ENCODE measurements at places on chromosomes 5 and 9.

DNA sequence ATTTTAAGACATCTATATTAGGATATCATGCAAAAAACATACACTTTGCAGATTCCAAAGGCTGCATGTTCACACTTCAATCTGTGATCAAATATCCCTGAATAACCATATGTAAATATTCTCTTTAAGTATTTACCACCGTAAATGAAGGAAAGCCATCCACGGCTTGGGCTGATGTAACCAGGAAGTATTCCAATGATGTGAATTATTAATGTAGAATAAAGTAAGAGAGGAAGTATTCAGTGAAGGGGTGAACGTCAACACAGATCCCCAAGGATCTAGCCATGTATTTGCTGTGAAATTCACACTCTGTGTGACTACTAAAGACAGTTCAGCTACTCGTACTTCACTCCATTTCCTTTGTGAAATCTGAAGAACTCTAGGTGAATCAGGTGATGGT lies 75.2 kb downstream of the CDH6 start:
- DNase-seq: no peak

DNA sequence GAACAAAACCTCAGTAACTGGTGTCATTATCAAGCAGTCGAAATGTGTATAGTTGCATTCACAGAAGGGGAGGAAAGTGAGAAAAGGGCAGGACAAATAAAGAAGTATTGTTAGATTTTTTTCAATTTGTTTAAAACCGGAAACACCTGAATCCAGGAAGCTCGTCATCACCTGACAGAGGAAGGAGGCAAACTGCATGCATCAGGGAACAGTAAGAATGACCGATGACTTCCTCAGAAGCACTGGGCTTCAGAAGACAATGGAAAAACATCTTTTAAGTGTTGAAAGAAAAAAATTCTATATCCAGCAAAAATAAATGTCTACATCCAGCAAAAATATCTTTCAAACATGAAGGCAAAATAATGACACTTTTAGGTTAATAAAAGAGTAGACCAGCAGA lies 29.5 kb downstream of the PLEKHG4B start:
- DNase-seq: no peak

- DNase-seq: no peak
Measured at GRCh38 chr5:157150995-157151394, 8.3 kb upstream of the MED7 start.

- no peak for DNase-seq
Measured at GRCh38 chr5:44860267-44860666, 51.5 kb downstream of the MRPS30 start.

GRCh38 chr5:179319741-179320281 lies 25.4 kb downstream of the ADAMTS2 start:
- DNase-seq: no peak

DNA sequence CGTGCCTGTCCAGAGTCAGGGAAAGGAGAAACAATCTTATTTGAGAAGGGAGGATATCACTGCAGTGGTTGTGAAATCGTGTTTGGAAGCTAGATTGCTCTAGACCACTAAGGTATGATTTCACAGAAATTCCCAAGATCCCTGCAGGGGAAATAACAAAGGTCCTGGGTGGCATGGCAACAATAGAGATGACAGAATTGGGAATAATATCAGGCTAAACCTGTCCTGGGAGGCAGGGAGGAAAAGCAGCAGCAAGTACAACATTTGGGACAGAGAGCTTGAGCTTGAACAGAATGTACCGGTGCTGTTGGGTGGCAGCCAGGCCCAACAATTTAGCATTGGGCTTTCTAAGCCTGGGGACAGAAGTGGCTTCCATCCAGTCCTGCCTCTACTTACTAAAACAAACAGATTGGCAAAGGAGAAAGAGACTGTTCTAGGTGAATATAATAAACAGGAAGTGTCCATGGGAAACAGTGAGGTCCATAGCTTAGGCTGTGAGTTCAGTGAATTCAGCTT lies 17.0 kb upstream of the ARHGAP26 start:
- no peak for DNase-seq

- no peak for DNase-seq
Measured at GRCh38 chr5:17444496-17444895, 53.5 kb upstream of the TAF11L2 start.

DNA sequence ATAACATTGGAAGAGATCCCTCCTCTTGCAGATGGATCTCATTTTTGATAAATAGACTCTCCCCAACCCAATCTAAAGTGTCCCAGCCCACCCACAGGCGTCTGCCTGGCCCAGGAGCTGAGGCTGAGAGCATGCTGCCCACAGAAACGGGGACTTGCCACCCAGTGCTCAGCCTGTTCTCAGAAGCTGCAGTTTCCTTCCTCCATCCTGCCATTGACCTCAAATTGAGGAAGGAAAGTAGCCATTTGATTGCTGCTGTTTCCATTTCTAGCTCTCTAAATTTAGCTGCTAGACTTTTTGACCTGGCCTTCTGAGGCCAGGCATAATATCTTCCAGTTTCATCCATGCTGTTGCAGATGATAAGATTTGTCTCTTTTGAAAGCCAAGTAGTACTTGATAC lies 31.1 kb upstream of the FRMD3 start:
- DNase-seq: no peak

DNA sequence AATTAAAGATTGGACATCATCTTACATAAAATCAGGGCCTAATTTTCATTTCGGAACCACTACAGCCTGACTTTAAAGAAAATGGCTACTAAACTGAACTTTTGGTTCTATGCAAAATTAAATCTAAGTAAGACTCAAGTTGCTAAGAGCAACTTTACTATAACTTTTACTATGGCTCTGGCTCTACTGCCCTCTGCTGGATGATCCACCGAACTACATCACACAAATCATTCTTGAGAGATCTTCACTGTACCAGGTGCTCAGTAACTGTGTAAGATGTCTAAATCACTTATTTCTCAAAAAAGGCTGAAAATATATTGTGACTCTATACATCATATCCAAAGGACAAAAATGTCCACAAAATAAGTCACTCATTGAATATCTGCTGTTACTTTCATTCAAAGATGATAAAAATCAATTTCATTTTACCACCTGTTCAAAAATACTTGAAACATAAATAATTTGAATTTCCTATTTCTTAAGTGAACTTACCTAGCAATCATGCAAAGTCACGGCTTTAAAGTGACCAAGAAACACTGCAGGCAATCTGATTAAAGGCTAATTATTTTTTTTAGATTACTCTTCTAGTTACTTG lies 13.5 kb downstream of the MOCS2 start:
- DNase-seq: peak; percentile 74

DNA sequence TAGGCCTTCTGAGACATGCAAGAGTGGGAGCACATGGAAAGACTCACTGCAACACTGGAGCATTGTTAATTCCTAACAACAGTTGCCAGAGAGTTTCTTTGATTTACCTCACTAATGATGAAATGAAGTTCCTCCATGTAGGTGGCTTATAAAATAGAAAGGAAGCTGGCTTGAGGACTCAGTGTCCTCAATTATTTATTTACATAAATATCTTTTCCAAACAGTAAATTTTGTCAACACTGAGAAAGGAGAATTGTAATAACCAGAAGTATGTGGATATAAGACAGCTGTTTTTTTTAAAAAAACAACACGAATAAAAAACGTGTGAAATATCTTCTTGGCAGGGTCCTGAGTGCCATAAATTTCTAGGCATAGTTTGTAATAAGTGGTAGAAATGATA lies 9.1 kb upstream of the SLC27A6 start:
- no peak for DNase-seq

GRCh38 chr5:79025054-79025472 lies 40.0 kb upstream of the ARSB start:
- DNase-seq: peak; percentile 61

DNA sequence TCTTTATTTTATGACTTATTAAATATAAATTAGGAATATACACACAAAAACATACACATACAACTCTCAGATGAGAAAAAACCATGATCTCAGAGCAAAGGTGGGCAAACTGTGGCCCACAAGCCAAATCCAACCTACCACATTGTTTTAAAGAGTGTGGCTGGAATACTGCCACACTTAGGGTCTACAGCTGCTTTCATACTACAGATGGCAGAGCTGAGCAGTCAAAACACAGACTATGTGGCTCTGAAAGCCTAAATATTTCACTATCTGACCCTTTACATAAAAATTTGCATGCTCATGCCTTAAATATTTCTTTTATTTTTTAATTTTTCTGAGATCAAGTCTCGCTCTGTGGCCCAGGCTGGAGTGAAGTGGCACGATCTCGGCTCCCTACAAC lies 28.3 kb downstream of the LEAP2 start:
- no peak for DNase-seq

DNA sequence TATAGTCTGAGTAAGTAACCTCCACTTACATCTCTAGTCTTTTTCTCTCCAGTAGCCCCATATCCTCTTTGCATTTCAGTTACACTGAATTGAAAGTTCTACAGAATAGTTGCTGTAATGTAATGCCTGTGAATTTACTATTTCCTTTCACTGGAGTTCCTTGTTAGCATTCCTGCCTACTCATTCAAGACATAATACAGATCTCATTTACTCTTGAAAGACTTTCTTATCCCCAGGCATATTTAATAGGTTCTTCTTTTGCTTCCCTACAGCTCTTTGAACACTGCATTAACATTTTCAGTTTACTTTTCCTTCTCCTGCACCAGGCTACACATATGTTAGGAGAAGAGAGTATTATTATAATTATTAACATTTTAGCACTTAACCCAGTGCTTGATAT lies 87.6 kb upstream of the OR13F1 start:
- DNase-seq: no peak

DNA sequence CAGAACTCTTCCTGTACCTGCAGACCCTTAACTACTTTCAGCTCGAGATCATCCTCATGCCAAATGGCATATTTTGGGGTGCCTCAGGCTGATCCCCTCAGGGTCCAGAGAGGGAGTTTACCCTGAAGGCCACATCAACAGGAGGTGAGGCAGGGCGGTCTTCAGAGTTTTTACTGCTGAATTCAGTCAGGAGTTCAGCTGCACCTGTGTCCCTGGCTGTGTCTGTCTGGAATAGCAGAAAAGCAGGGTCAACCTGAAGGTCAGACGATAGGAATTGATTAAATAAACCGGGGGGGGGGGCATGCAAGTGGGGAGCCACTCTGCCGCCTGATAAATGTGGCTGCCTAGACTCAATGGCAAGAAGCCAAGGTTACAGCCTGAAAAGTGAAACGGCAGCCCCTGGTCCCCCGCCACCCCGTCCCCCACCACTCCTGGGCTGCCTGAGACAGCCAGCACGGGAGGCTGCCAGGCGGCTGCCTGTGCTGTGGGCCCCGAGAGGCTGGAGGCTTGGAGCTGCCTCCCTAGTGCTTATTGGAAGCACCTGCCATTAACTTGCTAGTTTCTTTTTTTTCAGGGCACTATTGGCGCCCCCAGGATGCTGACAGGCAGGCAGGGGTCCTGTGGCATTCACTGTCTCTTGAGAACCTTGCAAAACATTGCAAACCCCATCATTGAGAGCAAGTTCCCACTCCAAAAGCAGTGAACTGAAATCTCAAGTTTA lies 182.7 kb upstream of the PPP1R26 start:
- no peak for DNase-seq

DNA sequence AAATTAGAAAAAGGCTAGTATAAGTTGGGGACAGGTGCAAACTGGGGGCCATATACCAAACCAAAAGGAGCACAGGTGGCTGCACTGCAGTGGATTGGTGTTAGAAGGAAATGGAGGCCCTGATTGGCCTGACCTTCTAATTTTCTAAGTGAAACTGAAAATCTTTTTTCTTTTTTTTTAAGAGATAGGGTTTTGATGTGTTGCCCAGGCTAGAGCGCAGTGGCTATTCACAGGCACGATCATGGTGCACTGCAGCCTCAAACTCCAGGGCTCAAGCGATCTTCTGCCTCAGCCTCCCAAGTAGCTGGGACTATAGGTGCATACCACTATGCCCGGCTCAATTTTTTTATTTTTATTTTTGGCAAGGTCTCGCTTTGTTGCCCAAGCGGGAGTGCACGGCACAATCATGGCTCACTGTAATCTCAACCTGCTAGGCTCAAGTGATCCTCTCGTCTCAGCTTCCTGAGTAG lies 9.8 kb upstream of the CCDC69 start:
- DNase-seq: no peak

DNA sequence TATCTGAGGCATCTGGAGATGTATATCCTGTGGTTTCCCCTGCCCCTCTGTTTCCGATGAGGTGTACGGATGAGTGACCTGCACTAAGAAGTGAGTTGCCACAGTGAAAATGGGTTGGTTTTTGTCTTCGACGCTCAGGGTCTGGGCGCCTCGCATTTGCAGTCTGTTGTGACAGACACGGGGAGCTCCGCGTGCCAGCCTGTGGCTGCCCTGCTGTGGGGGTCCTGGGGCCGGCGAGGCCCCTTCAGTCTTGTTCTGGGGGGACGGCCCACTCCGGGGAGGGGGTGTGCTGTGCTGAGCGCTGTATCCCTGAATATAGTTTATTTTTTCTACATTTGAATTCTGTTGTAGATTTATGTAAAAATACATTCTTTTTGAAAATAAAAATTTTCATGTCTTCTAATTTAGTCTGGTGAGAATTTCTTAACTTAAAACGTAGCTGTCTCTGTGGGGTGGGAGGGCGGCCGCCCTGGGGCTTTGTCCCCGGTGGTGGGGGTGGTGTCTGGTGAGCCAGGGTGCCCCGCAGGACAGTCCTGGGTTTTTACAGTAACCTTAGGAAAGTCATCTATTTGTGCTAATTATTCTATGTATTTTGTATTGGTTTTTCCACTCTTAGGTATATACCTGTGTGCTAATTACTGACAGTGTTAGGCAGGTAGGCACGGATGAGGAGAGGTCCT lies 4.7 kb downstream of the RNU6ATAC start:
- no peak for DNase-seq

DNA sequence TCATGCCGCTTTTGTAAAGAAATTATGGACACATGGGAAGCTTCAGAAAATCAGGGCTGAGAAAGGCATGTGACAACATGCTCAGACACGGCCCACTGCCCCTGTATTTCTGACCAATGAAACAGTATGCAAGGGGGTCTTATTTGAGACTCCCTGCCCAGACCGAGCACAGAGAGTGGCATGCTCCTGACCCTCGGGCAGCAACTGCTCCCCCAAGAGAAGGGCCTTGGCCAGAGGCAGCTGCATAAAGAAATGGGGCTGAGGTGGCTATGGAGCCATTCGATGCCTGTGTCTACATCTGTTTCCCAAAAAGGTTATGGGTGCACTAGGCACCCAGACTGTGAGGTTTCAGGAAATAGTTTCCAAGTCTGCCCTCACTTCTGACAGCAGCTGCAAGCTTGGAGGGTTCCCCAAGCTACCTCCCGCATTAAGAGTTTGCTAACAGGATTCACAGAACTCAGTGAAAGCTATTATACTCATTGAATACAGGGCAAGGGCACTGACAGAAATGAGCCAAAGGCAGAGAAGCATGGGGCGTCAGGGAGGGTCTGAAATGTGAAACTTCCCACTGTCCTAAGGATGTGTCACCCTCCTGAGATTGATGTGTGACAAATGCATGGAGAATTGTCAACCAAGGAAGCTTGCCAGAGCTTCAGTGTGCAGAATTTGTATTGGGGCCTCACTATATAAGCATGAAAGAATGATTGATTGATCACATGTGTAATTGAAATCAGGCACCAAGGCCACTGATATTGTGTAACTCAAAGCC lies 94.3 kb downstream of the DAP start:
- DNase-seq: no peak

- no peak for DNase-seq
Measured at GRCh38 chr5:81994679-81995078, 22.9 kb downstream of the ATG10 start.

Data from colonic mucosa (tissue), 4 donors.